ENCODE measurements at places on chromosomes 12 and 14.

- DNase-seq, result no peak
Measured at GRCh38 chr12:6959805-6960592, 8.8 kb downstream of the PTPN6 start.

DNA sequence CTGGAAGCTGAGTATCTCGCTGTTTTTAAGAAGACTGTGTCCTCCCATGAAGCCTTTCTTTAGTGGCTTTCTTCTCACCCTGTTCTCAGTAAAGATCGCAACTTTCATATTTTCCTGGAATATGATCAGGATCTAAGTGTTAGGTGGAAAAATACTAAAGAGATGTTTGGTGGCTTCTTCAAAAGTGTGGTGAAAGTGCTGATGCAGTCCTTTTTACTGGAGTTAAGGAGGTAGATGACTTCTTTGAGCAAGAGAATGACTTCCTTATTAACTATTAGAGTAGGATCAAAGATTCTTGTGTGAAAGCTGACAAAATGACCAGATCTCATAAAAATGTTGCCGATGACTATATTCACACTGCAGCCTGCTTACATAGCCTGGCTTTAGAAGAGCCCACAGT lies 141.6 kb downstream of the SLC5A8 start:
- DNase-seq, result no peak

DNA sequence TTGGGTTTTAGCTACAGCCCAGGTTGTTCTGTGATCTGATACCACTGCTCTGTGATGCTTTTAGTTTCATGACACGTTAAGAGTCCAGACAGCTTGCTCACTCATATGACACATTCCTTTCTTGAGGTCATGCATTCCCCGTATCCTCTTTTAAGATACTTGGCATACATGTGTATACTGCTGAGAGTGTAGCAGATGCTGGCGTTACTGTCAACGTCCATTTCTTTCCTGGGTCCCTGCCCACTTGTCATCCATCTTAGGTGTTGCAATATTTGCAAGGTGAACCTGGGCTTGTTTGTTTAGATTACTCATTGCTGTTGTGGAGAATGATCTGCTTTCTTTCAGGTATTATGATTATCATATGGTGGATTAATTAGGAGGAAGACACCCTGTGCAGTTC lies 9.1 kb upstream of the EMP1 start:
- no peak for DNase-seq

GRCh38 chr12:69284131-69284530 lies 44.8 kb downstream of the CPSF6 start:
- peak; percentile 39 for DNase-seq

DNA sequence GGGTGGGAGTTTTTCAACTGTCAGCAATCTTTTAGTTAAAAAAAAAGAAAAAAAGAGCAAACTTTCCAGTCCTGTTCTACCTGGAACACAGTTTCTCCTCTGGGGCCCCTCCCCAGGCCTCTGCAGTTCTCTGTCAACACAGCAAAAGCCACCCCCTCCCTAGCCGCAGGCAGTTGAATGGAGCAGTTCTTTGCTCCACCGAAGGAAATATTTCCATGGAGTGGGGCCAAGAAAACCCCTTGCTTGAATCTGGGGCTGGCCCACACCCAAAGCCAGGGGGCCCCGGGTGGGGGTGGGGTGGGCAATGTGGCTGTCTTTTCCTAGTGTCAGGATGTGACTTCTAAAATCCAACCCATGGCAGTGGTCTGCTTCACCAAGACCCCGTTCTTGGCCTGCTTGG lies 5.0 kb upstream of the MEG3 start:
- DNase-seq, result no peak
